ENCODE measurements at places on chromosomes 1 and 21.

- DNase-seq = no peak
Measured at GRCh38 chr1:27438621-27439061, 46.2 kb downstream of the GPR3 start.

DNA sequence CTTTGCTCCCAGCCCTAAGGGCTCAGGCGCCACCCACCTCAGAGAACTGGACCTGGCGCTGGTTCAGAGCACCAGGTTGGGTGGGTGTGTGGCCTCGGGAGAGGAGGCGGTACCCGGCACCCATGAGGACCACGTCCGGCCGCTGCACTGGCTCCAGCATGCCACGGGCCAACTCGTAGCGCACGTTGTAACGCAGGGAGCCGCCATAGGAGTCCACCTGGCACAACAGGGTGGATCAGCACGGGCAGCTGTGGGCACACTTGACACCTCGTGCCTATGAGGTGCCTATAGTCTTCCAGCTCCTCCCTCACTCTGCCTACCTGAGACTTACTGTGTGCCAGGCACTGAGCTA lies 56.5 kb downstream of the HSPG2 start:
- DNase-seq = no peak

GRCh38 chr21:33108228-33108627 lies 38.3 kb downstream of the OLIG1 start:
- DNase-seq = no peak

DNA sequence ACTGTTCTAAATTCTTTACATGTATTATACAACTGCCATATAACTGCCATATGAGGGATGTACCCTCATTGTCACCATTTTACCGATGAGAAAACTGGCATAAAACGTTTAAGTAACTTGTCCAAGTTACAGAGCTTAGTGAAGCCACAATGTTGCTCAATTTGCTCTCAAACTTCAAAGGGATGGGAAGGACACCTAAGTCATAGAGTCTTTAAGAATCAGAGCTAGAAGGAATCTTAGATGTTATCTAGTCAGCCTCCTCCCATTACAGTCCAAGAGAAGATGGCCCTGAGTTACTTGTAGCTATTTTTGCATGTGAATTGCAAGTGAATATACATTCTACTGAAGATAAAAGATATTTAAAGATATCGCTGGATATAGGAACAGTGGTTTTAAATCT lies 31.7 kb downstream of the SELL start:
- no peak for DNase-seq

GRCh38 chr1:15680131-15680530 lies 4.0 kb upstream of the PLEKHM2 start:
- peak; percentile 42 for DNase-seq

DNA sequence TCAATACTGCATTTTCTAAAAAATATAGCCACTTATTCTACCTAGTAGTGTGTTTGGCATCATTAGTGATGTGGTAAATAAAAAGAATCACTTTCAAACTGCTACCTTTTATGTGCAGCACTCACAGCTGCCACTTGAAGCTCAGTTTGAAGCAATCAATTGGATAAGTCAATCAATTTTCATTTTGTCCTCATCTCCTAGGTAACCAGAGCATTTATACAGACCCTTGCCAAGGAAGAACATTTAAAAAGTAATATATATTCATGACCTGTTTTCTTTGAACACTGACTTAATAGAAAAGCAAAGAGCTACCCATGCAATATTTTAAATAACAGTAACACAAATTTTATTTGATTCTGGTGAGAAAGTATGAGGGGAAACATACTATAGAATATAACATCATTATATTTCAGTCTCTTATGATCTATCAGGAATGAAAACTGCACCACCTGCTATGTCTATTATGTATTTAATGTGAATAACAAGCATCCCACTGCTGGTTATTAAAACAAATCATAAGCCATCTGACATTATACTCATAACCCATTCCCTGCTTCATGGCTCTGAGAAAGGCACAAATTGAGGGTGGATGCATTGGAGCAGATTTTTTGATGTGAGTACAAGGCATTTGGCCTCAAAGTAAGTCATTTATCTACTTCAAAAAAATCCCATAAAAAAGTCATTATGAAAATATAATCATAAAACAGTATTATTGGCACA lies 168.4 kb upstream of the C21orf91 start:
- DNase-seq = no peak

DNA sequence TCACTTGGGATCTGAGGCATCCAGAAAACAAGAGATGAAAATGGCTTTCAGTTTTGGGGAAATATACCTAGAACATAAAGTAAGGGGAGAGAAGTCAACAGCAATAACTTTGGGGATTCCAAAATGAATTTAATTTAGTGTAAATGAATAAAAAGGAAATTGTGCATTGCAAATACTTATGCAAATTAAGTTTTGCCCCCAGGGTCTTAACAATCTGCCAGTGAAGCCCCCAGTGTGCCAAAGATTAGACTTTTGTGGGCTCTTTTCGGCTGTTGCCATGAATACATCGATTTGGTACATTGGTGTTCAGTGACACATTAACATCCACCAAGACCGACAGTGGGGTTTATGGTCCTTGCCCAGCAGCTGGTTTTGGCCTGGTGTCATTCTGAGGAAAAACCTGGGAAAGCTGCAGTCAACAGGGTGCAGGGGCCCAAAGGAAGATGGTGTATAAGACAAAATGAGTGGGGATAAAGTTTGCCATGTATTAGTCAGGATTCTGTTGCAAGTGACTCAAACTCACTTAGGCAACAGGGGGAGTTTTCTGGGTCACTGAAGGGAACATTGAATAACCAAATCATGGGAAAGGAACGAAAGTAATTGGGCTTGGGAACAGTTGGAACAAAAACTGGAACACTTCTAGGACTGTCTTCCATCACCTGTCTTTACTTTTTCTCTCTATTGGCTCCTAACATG lies 30.2 kb upstream of the IGSF3 start:
- no peak for DNase-seq

DNA sequence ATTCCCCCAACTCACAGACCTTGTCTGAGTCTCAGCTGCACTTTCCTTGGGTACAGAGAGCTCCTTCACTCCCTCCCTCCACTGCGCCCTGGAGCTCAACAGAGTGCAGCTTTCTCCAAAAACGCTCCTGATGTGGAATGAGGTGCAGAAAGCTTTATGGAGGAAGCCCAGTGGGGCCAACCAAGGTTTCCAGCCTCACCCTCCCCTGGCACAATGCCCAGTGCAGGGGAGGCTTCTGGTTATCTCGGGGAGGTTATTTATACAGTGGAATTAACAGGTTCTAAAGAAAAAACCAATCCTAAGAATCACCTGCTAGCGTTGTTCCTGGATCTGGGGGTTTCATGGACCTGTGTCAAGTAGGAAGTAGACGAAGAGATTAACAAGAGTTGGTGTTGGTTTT lies at the start of gene ITLN1:
Gene ITLN1, minus strand, starts transcription at position 139 of the 400 bp plus-strand sequence. CDS start 303 bp downstream, outside the sequence.
- no peak for DNase-seq

DNA sequence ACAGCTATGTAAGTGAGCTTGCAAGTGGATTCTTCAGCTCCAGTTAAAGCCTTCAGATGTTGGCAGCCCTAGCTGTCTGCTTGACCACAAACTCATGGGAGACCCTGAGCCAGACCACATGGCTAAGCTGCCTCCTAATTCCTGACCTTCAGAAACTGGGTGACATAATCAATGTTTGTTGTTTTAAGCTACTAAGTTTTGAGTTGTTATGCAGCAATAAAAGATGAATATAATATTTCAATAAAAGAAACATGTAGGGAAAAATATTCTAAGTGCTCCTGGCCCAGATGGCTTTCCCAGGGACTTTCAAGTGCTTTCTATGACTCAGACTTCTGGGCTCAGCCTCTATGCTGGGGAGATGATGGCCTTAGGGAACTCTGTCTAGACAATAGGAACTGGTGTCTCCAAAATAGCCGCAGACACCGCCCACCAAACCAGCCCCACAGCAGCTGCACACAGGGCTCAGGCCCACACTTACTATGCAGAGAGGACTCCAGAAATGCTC lies 20.3 kb upstream of the AZIN2 start:
- DNase-seq = peak; percentile 91

DNA sequence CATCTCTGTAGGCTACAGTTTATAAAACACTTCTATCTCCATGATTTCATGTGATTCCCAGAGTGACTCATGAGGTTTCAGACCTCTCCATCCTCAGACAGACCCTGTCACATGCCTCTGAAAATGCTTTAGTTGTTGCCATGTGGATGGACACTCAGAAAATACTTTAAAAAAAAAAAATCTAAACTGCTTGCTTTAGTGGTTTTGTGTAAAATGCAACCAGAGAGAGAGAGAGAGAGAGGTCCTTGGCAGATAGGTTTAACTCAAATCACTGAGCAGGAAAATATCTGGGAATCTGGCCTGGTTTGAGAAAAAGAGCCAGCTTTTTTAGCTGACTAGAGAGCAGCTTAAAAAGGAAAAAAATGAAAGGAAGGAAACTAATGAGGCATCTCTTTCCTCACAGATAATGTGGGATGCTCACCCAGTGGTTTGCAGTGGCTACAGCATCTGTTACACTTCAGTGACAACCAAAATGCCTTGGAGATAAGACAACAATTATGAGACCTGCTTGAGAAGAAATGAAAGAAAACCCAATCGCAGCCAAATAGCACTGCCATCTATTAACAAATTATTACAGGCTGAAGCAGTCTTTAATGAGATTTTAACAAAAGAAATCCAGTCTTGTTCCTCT lies 54.6 kb upstream of the SYT14 start:
- peak; percentile 79 for DNase-seq

GRCh38 chr1:30280572-30280971 lies 442.8 kb downstream of the MATN1 start:
- DNase-seq = no peak

GRCh38 chr1:243402868-243403267 lies 147.0 kb downstream of the SDCCAG8 start:
- no peak for DNase-seq

- no peak for DNase-seq
Measured at GRCh38 chr1:30679201-30679975, 44.0 kb downstream of the MATN1 start.
